ENCODE measurements at places on chromosomes 6 and 20.

GRCh38 chr20:62704341-62704948, 4.2 kb upstream of the NTSR1 start:
- DNase-seq, result peak; percentile 66

DNA sequence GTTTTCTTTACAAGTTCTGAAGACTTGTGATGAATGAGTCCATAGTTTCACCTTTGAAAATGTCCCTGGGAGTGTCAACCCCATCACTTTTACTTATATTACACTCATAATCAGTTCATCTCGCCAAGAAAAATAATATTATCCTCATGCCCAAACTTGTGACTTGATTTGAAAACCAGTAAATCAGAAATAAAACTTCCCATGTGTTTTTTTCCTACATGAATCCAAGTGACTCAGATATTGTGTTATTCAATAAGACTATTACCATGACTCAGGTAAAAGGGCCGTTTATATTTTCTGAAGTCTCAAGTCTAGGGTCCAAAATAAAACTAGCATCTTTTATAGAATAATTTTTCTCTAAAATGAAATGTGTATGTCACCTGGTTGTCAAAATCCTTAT, 15.8 kb upstream of the CYP24A1 start:
- no peak for DNase-seq

- peak; percentile 35 for DNase-seq
Observed at GRCh38 chr6:138957484-138957883, 30.6 kb downstream of the REPS1 start.

GRCh38 chr20:21149344-21149743, 23.5 kb downstream of the KIZ start:
- DNase-seq, result no peak

- no peak for DNase-seq
Observed at GRCh38 chr6:7235712-7236305, 77.2 kb downstream of the SSR1 start.

DNA sequence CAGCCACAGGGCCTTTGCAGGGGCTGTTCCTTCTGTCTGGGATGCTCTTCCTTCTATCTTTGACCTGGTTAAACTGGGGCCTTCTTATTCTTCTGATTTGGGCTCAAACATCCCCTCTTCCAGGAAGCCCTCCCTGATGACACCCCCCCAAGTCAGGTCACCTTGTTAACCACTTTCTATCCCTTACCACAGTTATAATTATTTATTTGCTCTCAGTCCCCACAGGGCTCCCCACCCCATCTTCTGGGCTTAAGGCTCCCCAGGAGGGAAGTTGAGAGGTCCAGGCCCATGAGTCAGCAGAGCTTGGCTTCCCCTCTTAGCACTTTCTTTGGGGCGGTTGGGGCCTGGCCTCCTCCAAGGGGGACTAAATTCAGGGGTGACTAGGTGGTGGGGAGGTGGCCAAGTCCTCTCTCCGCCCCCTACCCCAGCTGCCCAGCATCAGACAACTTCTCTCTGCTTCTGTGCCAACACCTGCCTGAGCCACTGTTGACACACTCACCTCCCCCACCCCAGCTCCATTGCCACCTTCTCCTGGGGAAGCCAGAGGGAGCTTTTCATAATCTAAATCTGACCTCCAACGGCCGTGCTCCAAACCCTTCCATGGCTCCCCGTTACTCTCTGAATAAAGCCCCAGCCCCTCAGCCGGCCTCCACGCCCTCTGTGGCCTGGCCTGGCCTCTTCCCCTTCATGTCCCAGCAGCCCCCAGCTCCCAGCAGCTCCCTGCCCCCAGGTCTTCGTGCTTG, 70.0 kb downstream of the CEBPB start:
- no peak for DNase-seq

- no peak for DNase-seq
Observed at GRCh38 chr6:68575765-68576439, 59.2 kb upstream of the ADGRB3 start.

DNA sequence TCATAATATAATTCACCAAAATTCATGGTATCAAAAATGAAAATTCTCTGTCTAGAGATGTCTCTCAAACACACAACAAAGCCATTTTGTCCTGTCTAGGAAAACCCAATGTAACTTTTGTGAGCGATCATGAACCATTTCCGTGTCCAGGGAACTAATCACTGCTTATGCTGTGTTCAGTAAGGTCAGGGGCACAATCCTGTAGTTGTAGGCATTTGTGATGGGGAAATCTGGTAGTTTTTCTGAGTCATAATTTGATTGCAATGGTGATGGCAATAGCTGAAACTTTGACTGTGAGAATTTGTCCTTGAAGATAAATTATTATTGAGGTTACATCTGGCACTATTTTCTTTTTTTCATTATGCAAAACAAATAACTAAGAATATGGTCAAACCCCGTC, 21.0 kb upstream of the GCLC start:
- DNase-seq, result peak; percentile 17

DNA sequence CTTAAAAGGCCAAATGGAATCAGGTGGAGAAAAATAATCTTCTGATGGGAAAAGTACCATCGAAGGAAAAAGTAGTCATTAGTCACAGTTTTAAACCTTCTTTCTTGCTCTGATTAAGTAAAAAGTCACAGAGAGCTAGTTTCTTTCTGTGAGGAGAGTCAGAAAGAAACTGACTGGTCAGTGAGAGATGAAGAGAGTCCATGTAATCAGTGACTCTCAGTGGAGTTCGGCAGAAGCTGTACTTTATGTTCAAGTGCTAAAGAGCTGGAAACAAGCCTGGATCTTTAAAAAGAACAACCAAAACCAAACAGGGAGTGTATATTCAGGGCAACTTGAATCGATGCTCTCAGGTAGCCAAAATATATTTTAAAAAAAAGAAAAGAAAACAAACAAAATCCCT, 44.5 kb downstream of the MDGA1 start:
- DNase-seq, result no peak

- no peak for DNase-seq
Observed at GRCh38 chr20:22824077-22824476, 211.0 kb upstream of the SSTR4 start.

GRCh38 chr6:3794092-3794491, 42.6 kb upstream of the PXDC1 start:
- DNase-seq, result no peak

GRCh38 chr20:42024653-42025052, 406.5 kb upstream of the CHD6 start:
- no peak for DNase-seq

DNA sequence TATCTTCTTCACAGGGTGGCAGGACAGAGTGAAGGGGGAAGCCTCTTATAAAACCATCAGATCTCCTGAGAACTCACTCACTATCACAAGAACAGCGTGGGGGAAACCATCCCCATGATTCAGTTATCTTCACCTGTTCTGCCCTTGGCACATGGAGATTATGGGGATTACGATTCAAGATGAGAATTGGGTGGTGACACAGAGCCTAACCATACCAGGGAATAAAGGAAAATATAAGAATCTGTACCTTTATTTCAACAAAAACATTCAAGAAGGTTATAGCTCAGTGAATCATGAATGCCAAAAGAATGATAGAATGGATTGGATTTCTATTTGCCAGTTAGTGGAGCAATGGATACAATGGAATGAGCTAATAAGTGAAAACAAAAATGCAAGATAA, 214.4 kb downstream of the PTPRK start:
- DNase-seq, result peak; percentile 12

Data from fibroblast of gingiva (primary cell).